ENCODE measurements at places on chromosomes 7 and 10.

GRCh38 chr7:2109936-2110609 lies 122.7 kb downstream of the MAD1L1 start:
- DNase-seq = no peak

GRCh38 chr7:90655566-90655965 lies 59.4 kb downstream of the CDK14 start:
- no peak for DNase-seq

- DNase-seq = peak; percentile 43
These were observed 33.1 kb downstream of the ZMIZ1 start for GRCh38 chr10:79101560-79102497.

DNA sequence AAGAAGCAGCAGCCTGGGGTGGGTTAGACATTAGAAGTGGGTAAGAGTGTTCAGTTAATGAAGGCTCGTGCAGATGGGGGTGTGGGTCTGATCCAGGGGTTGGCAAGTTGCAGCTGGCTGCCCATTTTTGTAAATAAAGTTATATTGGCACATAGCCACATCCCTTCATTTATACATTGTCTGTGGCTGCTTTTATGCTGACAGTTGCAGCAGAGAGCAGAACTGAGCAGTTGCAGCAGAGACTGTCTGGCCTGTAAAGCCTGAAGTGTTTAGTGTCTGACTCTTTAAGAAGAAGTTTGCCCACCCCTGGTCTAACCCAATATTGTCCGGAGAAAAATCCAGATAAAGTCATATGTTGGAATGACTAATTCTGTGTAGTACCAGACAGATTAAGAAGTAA lies 38.1 kb downstream of the GLRX3 start:
- DNase-seq = no peak

DNA sequence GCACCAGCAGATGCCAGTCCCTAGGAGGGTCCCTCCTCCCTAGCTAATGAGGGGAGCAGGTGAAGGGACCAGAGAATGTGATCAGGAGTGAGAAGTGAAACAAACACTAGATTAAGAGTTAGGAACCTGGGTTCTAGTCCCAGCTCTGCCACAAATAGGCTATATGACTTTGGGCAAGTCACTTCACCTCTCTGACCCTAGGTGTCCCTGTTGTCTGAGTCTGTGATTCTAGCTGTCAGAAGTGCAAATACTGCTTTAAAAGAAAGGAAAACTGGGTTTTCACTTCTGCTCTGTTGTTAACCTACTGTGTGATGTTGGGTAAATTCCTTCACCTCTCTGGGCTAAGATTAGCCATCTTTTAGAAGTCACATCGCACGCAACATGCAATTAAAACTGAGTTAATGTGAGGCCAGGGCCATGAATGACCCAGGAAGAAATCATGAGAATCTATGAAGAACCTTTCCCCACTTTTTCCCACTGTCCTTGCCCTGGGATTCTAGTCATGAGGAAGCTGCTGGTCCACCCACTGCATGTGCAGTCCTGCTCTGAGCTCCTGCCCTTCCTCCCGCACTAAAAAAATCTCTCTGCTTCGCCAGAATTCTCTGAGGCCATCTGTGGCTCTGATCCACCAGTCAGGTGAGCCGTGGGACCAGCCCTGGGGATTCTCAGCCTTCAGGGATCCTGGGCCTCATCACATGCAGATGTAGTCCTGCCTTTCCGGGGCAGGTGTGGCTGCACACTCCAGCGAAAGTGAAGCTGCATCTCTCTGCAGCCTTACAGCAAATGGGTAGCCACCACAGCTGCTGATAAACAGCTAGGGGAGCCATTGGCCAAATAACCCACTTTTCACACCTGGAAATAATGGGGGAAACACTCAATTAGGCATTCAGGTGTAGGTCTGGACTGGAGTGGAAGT lies 181.7 kb downstream of the PLXNA4 start:
- no peak for DNase-seq

- no peak for DNase-seq
These were observed 725.5 kb downstream of the DNAJB9 start for GRCh38 chr7:109295158-109295557.

GRCh38 chr7:132846086-132846485 lies 235.8 kb downstream of the CHCHD3 start:
- no peak for DNase-seq

- no peak for DNase-seq
These were observed 174.5 kb downstream of the DOCK4 start for GRCh38 chr7:112031689-112032088.

GRCh38 chr10:100977436-100977835 lies 8.1 kb downstream of the SEMA4G start:
- DNase-seq = no peak

DNA sequence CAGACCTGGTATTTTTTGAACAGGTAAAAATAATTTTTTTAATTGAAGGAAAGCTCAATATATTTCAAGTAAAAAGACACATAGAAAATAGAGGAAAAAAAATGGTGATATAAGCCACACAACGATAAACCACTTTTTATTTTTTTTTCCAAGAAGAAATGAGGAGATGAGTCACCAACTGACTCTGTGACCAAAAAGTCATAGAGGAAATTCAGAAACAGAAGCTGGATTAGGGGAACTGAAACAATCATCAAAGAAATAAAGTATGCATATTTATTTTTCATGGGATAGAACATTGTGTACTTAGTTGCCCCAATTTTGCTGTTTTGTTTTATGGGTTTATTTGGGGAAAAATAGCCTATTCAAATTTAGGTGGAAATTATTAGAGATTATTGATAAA lies 176.8 kb upstream of the AGR3 start:
- DNase-seq = no peak

DNA sequence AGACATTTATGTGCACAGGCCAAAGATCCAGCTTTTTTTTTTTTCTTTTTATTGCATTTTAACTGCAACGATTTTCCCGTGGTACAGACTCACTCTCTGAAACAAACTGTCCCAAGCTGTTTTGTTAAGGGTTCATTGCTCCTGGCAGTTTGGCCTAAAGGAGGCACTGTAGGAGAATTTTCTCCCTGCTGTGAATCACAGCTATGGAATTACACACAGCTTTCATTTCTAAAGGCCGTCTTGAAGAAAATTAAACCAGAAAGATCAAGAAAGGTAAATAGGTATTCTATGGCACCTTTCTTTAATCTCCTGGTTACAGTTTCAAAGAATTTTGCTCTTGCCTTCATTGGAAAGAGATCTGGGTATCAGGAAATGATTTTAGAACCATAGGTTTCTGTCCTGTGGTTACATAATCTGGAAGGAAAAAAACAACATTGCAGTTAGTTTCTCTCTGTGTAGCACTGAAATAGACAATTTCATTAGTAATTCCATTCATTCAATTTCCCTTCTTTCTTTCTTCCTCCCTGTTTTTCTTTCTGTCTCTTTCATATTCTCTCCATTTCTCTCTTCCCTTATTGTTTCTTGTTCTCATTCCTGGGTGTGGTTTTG lies 51.2 kb downstream of the PDK4 start:
- peak; percentile 45 for DNase-seq

- DNase-seq = no peak
These were observed 31.7 kb upstream of the CDK14 start for GRCh38 chr7:90564455-90564854.

GRCh38 chr10:10680496-10680895 lies 337.2 kb upstream of the CELF2 start:
- DNase-seq = no peak

- no peak for DNase-seq
These were observed 68.0 kb upstream of the ELMO1 start for GRCh38 chr7:37516664-37517063.

DNA sequence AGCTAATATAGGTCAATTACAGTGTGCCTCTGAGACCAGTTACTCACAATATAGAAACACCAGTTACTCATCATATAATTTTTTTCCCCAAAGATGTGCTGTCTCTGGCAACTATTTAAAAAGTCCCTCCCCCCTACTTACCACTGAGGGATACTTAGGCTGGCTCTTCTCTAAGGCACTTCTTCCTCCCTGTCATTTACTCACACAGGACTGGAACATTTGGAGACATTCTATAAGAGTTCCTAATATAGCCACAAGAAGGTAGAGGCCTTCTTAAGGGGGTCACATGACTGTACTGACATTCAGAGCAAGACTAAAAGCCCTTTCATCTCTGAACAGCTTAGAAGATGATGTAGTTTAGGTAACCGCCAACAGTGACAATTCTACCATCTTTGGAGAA lies 44.4 kb upstream of the SLIT1 start:
- DNase-seq = no peak

DNA sequence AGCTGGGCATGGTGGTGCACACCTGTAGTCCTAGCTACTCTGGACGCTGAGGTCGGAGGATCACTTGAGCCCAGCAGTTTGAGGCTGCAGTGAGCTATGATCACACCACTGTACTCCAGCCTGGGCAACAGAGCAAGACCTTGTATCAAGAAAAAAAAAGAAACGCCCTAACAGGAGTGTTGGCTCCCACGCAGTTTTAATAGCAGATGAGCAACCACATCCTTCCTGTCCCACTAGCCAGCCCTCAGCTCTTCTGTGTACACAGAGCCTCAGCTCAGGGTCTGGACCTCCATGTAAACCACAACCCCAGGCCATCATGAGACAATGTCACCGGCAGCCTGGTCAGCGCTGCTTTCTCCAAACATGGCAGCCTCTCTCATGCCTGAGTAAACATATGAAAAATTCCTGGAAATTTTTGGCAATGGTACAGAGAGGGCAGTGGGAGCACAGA lies 108.2 kb downstream of the PIP4K2A start:
- DNase-seq = no peak

GRCh38 chr7:142813226-142813625 lies 41.6 kb upstream of the EPHB6 start:
- DNase-seq = no peak

DNA sequence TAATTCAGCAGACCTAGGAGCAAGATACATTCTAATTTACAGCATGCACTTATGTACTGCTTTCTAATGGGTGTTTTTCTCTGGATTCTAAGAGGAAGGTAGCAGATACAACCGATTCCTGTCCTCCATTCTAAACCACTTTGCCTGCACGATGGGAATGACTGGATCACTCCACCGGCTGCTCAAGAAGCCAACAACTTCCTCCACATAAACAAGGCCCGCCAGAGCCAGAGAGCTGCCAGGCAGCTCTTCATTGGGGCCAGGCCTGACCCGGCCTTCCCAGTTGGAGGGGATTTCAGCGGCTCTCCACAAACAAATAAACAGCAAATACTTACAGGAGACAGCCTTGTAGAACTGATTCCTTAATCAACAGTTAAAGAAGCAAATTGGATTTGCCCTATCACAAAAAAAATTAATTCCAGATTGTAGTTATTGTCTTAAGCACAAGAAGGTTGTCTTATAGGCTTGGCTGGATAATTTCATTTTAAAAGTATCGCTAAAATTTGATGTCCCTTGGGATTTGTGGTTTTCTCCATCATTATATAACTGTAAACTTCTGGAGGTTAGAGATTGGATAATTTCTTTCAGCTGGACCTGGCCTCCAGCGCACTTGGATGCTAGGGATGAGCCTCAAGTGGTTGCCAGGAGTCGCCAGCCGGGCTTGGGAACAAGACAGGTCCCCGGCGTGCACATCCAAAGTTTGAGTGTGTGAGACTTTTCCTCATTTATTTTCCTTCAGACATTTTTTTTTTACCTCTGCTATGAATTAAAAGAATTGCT lies 20.9 kb downstream of the EBF3 start:
- no peak for DNase-seq

DNA sequence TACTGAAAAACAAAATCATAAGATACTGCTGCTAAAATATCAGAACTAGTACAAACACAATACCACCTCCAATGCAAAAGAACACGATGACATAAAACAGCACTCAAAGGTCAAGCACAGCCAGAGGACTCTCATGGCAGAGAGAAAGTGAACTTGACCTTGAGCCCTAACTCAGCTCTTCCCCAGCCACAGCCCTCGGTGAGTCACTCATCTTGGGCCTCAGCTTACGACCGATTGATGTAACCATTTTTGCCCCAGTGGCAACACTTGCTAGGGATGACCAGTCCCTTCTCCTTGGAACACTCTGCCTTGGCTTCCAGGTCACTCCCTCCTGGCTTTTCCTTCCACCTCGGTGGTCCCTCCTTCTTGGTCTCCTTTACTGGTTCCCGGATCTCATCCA lies 77.8 kb downstream of the JAZF1 start:
- DNase-seq = no peak

GRCh38 chr7:5699467-5700384 lies 81.7 kb downstream of the RNF216 start:
- no peak for DNase-seq

- DNase-seq = no peak
These were observed 7.0 kb downstream of the PKD1L1 start for GRCh38 chr7:47941136-47941844.

- DNase-seq = no peak
These were observed 6.1 kb upstream of the STK32C start for GRCh38 chr10:132313865-132314264.

GRCh38 chr7:5867060-5867459 lies 13.5 kb upstream of the OCM start:
- DNase-seq = no peak

DNA sequence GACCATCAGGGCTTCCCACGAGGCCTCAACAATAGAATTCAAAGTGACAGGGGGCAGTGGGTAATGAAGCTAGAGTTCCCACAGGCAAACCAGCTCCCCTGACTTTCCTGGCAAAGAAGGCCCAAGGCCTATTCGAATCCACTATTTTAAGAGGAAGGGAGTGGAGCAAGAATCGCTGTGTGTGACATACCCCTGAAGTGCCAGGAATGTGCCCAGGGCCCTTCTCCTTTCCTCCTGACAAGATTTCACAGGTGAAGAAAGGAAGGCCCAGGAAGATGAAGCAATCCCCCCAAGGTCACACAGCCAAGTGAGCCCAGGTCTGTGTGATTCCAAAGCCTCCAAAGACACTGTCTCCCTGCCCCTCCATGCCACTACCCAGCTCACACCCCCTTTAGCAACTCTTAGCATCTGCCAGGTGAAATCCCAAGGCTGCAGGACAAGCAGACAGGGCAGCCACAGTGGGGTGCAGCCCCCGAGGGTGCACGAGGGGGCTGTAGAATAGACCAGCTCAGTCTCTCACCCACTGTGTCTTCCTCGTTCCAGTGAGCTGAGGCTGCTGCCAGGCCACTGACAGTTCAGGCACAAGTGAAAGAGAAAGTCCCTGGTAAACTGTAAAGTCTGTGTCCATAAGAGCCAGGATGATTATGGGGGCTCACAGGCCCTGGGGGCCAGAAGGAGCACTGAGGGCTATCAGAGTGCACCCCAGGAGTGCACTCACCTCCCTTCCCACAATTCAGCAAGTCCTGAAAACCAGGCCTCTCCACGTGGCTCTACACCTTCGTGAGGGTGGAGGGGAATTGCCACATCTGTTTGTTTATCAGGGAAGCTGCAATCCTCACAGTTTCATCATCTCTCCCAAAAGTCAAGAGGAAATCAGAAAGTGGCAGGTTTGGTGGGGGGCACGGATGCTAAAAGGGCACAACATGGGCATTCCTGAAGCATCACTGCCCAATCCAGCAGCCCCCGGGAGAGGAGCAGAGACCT lies 70.8 kb upstream of the ZMIZ1 start:
- DNase-seq = no peak

- no peak for DNase-seq
These were observed 83.5 kb upstream of the DDC start for GRCh38 chr7:50648570-50649169.

All from HEK293T (cell line).